HEK293T (cell line): ENCODE measurements at places on chromosomes 7 and 10.

GRCh38 chr7:110209884-110210283 lies 881.0 kb upstream of the LRRN3 start:
- no peak for DNase-seq

DNA sequence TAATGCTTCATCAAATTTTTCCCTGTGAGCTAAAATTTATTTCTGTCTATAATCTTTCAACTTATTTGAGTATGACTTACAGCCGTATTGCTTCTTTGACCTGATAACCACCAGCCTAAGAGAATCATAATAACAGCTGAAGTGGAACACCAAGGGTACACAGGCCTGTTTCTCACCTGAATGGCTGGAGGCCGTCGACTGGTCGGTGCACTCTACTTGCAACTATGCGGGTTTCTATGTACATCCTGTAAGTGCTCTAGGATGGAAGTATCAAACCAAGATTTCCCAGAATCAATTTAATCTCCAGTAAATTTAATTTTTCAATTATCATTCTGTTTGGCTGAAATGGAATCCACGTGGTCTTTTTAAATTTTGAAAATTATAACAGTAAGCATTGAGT lies 504.8 kb upstream of the PHF14 start:
- no peak for DNase-seq

DNA sequence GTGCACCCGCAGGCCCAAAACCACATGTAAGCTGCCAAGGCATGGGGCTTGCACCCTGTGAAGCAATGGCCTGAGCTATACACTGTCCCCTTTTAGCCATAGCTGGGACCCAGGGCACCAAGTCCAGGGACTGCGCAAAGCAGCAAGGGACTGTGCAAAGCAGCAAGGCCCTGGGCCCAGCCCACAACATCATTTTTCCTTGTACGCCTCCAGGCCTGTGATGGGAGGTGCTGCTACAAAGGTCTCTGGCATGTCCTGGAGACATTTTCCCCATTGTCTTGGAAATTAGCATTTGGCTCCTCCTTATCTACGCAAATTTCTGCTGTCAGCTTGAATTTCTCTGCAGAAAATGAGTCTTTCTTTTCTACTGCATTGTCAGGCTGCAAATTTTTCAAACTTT lies 24.8 kb downstream of the ARHGAP19 start:
- DNase-seq = no peak

- DNase-seq = no peak
These were observed 56.5 kb upstream of the CREB5 start for GRCh38 chr7:28355635-28356319.

DNA sequence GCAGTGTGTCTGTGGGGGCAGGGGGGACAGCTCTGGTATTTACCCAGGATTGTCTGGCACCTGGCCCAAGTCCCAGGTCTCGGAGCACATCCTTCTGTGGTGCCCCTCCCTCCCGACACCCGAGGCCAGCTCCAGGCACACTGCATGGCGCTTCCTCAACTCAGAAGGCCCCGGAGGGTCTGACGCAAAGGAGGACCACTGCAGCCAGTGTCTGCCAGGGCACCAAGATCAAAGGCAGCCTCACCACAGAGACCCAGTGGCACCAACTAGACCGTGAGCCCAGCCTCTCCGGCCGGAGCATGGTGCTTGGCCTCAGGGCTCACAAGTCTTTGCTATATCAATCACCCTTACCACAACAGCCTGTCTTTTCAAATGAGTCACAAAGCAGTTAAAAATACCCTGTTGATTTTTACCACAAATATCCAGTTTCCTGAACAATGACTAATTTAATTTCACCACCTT lies 99.3 kb upstream of the DDC start:
- no peak for DNase-seq

- no peak for DNase-seq
These were observed 10.6 kb upstream of the LAMTOR4 start for GRCh38 chr7:100137851-100138760.

DNA sequence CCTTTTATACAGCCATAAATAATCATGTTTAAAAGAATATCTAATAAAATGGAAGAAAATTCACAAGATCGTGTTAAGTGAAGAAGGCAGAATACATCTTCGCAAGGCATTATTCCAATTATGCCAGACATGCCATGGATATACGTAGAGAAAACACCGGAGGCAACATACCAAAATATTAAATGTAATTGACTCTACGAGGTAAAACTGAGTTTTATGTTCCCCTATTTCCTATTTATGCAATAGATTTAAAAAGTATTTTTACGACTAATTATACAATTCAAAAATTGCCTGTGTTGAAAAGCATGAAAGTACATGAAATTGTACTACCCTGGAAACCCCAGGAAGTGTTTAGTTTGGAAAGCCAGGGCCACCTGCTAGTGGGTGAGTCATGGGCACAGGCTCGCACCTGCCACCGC lies 936 bp upstream of the REPIN1 start:
- DNase-seq = no peak

DNA sequence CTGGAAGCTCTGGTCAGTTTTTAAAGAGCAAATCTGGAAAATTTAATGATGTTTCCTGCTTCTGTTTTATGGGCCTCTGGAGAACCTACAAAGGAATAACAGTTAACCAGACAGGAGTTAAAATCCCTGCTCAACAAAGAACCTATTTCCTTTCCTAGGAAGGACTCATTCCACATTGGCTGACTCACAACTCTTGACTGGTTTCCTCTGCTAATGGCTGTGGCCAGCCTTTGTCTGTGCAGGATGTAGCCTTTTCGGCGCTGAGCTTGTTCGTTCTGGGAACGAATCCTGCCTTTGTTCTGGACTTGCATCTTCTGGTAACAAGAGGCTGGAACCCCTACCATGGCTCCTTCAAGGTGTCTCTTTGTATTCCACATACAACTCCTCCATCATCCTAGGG lies 112.8 kb upstream of the PDCD4 start:
- no peak for DNase-seq

GRCh38 chr10:98295907-98296306 lies 27.9 kb upstream of the LOXL4 start:
- no peak for DNase-seq

- DNase-seq = no peak
These were observed 402.9 kb downstream of the MAGI2 start for GRCh38 chr7:79050603-79051002.

DNA sequence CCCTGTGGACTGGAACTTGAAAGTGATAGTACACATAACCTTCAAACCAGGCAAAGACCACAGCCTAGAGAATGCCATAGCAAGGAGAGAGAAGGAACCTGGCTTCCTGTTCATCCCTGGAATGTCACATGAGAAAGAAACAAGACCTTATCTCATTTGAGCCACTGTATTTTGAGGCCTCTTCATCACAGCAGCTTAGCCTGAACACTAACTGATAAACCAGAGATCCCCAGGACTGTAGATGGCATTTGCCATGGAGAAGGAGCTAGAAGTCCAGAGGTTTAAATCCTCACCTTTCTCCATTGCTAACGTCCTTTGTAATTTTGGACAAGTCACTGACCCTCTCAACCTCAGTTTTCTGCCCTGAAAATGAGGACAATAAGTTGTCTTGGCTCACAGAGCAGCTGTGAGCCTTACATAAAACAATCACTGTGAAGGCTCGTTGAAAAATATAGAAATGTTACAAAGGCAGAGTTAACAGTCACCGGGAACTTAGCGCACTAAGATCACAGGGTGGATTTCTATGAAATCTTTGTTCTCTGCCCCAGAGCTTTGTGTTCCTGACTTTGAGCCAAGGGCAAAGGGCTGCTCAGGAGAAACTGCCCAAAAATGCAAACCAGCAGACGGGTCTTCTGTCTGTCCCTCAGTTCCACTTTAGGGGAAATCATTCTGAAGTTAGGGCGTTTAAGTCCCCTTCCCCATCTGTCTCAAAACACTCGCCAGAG lies 197.0 kb downstream of the USP6NL start:
- no peak for DNase-seq

GRCh38 chr10:44723619-44724325 lies 187.4 kb upstream of the TMEM72 start:
- DNase-seq = no peak

GRCh38 chr7:110548372-110548771 lies 542.6 kb upstream of the LRRN3 start:
- no peak for DNase-seq

- DNase-seq = peak; percentile 67
These were observed at the start of gene PTPN12 for GRCh38 chr7:77537136-77537777. TSS of gene PTPN12 (plus strand) at chr7:77537295. CDS start at chr7:77537547, 252 bp downstream.

DNA sequence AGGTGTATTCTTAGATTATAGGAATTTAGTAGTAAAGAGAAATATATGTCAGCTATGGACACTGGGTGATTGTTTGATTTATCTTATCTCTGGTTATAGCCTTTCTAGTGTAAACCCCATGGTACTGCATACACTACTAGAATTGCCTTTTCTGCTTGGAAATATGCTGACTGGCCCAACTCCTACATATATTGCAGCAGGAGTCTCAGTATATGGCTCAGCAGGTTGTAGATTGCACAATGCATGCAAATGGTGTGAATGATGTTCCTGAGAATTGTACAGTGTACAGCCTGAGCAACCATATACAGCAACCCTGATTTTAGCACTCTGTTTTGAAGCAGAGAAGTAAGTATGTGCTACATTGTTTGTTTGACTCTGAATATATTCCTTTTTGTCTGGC lies 153.4 kb upstream of the NPY start:
- DNase-seq = no peak

DNA sequence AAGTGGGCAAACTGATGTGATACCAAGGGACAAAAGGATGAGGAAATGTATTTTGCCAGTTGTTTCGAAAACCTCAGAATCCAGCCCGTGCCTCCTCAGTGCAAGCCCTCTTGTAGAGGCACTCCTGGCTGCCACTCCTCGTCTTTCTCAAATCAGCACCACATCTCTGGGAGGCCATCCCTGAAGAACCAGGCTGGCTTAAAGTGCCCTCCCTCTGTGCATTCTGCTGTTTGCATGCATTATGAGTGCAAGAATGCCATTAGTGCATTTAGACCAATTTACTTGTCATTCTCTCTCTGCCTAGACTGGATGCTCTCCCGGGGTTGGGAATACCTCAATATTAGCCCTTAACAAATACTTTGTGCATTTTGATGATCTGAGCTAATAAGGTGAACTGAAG lies 19.9 kb upstream of the FAM180A start:
- no peak for DNase-seq

DNA sequence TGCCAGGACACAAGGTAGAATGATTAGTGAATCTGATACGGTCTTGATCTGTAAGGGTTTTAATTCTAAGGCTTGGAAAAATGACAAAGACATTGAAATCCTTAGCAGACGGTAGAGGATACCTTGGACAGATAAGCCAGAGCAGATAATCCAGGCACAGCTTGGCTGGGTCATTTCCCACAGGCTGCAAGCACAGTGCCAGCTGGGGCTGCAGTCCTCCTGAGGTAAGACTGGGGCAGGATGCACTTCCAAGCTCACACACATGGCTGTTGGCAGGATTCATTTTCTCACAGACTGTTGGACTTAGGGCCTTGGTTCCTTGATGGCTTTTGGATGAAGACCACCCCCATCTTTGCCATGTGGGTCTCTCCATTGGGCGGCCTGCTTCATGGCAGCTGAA lies 63.2 kb upstream of the BMPER start:
- no peak for DNase-seq

DNA sequence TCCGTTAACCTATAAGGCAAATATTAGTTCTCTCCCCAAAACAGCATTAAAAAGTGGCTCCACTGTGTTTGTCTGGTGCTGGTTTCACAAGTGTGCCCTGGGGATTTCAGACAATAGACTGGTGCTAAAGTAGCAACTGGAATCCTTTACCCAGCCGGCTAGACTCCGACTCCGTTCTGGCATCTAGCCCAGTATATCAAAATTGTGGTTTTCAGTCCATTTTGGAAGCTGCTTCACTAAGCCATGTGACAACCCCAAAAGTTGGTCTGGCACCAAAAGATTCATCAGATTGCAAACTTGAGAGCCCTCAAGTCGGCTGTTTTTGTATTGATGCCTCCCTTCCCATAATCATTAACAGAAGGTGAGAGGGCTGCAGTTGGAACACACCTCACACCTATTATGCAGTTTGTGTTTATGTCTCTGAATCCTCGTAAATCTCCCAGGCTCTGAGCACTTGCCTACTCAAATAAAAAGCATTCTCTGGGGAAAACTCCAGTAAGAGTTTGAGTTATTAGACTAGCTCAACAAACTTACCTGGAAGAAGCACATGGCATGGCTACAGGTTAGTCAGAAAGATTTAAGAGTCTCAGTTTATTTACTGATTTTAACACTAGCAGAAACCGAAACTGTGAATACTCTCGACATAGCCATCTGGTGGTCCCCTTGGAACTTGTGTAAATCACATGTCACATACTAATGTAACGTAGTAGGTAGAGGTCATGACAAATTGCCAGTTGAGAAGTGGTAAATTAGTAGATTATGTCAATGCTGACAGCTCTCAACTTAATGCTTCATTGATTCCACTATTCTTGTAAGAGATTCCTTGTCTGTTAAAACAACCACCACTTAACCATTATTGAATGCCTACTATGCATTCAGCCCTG lies 14.8 kb upstream of the WNT16 start:
- DNase-seq = peak; percentile 51
